ENCODE measurements at places on chromosomes 4 and X.

DNA sequence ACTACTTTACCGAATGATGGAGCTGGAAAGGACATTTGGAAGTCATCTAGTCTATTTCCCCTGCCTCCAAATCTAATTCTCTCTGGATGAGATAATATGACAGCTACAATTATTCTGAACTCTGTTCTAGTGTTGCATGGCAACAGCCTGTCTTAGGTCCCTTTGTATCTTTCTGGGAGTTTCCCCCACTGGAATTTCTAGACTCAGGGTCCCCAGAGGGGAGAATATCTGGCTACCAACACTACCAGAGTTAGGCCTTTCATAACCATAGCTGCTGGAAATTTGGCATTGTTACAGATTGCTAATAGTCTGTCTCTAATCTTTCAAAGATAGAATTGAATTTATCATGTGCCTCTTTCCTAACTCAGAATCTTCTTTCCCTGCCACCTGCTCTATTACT, 4.5 kb downstream of the MSN start:
- DNase-seq: no peak

- DNase-seq: no peak
Observed at GRCh38 chr4:37620176-37620575, 66.0 kb downstream of the RELL1 start.

- DNase-seq: peak; percentile 85
Observed at GRCh38 chr4:88792268-88792781, 94.7 kb upstream of the NAP1L5 start.

DNA sequence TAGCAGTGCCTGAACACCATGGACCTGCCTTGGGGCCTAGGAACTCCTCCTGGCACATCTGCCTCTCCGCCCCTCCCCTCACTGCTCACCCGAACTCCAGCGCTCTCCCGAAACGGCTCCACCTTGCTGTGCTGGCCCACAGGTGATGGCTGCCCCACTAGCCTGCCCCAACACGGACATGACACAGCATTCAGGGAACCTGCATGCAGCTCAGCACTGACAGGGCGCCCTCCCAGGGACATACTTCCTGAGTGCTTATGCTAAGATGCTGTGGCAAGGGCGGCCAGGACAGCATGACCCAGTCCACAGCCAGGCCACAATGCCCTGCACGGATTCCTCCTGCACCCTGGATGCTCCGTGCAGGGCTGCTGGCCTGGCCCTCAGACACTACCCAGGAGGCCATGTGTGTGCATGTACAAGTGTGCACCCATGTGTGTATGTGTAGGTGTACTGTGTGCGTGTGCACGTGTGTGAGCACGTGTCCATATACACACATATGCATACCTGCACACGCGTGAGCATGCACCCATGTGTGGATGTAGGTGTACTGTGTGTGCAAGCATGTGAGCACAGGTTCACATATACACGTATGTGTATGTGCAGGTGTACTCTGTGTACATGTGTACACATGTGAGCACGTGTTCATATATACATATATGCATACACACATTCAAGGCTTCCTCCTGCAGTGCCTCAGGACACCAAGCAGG, 6.0 kb downstream of the TMEM271 start:
- no peak for DNase-seq

GRCh38 chr4:147139455-147140198, 194.0 kb upstream of the TTC29 start:
- DNase-seq: no peak

DNA sequence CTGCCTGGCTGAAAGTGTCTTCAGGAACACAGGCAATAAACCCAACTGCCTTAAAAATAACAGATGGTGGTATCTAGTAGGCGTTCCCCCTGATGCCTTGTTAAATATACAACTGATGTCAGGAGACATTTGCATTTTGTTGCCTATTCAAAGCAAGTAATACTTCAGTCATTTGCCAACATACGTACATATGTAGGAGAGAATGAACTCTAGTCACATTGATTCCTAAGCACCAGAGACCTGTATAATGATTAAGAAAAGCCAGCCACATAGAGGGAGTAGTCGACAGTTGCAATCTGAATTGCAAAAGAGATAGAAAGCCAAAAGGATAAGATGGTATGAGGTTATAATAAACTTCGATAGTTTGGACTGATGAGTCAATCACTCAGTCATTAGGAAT, 191.0 kb upstream of the EMCN start:
- no peak for DNase-seq

- DNase-seq: no peak
Observed at GRCh38 chr4:157564771-157565170, 344.2 kb downstream of the GRIA2 start.

DNA sequence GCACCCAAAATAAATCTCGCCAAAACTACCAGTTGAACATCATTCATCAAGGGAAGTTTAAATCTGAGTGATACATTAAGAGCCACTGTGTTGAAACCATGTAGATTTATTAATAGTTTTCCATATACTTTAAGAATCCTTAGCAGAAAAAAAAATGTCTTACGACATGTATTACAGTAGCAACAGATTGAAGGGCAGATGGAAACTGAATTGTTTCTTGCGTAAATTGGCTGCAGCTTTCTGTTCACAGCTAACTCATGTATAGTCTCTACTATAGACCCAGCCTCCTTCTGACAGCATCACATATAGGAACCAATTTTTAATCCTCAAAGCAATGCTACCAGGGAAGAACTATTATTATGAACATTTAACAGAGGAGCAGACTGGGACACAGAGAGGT, 195.2 kb upstream of the PUDP start:
- no peak for DNase-seq

DNA sequence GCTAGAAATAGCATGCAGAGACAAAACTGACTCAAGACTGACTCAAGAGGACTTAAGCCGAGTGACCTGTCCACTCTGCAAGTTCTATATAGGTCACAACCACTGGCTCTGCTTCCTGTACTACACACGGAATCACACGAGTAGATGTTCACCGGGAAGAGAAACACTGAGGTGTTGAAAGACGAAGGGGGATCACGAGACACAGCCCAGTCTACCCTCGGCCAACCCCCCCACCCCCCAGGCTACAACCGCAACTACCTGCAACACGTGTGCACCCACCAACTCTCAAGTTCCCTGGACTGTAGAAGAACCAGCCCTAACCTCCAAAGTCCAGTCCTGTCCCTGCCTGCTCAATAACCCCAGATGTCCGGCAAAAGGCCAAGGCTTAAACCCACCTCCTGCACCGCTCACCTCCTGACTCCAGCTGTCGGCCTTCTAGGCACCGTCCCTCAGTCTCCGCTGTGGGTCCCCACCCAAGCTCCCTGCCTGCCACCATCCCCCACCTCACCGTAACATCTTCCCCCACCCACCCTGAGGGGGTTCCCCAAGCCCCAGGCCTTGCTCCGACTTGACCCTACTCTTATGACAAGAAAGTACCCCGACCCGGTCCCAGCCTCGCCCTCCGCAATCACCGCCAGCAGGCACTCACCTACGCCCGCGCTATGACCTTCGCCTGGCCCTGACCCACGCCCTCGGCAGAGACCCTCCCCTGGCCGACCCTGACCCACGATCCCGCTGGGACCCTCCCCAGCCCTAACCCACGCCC, 739 bp downstream of the GAK start:
- peak; percentile 74 for DNase-seq

- DNase-seq: peak; percentile 51
Observed at GRCh38 chr4:138707746-138708677, 307.6 kb upstream of the NOCT start.

- DNase-seq: no peak
Observed at GRCh38 chrX:39577985-39578869, 519.5 kb downstream of the BCOR start.

GRCh38 chr4:128558896-128559679, 250.4 kb upstream of the JADE1 start:
- peak; percentile 88 for DNase-seq

Measured in fibroblast of mammary gland (primary cell).